ENCODE measurements at places on chromosomes 2 and 18. TPM values are rescaled to one million over a fixed set of nuclear protein-coding genes. Genes with fewer than 3 reads are reported as not detected.

TXNDC2 gene
- 0.39 TPM for total RNA-seq

DAPL1 gene
- total RNA-seq: not detected

GRCh38 chr2:143034292-143035074, 94.7 kb upstream of the ARHGAP15 start:
- H3K27ac ChIP-seq: no peak overlapping the region
- H3K4me1 ChIP-seq: peaks cover 8% of the 10 kb centered on the region
- no peaks in the 10 kb centered on the region for H3K36me3 ChIP-seq
- H3K27me3 ChIP-seq: peaks cover 8% of the 10 kb centered on the region
- DNase-seq: peak; percentile 27

- H3K27ac ChIP-seq: no peak overlapping the region
- H3K36me3 ChIP-seq: no peaks in the 10 kb centered on the region
- DNase-seq: no peak
Measured at GRCh38 chr2:215811409-215812345, 201.7 kb downstream of the MREG start.

DNA sequence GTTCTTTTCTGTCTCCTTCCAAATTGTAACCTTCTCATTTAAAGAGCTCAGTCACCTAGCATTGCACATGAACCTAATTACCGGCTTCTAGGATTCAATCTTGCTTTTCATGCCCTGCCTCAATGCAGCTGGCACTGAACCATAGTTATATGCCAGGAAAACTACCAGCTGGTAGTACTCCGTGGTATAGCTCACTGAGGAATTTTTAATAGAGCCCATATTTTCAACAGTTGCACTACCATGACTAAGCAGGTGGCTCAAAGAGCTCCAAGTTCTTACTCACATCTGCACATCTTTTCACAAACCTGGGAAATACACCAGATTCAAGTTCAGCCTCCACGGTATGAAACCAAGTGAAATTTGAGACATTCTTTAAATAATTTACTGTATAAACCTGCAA, 363.5 kb downstream of the GRB14 start:
- H3K27ac ChIP-seq: no peak overlapping the region
- no peak overlapping the region for H3K4me3 ChIP-seq
- no peaks in the 10 kb centered on the region for H3K4me1 ChIP-seq

SPTBN1 gene
- 67.9 TPM for total RNA-seq

GRCh38 chr18:13406736-13407135, 188.2 kb downstream of the LDLRAD4 start:
- no peak overlapping the region for H3K27ac ChIP-seq
- no peaks in the 10 kb centered on the region for H3K27me3 ChIP-seq
- H3K4me3 ChIP-seq: no peak overlapping the region
- peaks cover 11% of the 10 kb centered on the region for H3K36me3 ChIP-seq
- no peak for DNase-seq

CCT7 gene
- total RNA-seq: 584 TPM

PTPRN gene
- 1.6 TPM for total RNA-seq

GLI2 gene
- total RNA-seq: not detected

All from activated T-helper 2 cell treated with anti-CD3 and anti-CD28 coated beads, Interferon-gamma antibody, Interleukin-2, Interleukin-4, amounts not matched to agents 10 μg/mL and 5 μg/mL and 100 μg/mL, durations not matched to agents 14 hours and 24 hours and 36 hours (primary cell).